ENCODE measurements at places on chromosomes 5 and 9. TPM values are rescaled to one million over a fixed set of nuclear protein-coding genes. Genes with fewer than 3 reads are reported as not detected.

FOXI1 gene
- not detected for total RNA-seq

GMCL2 gene
- not detected for total RNA-seq

TESK1 gene
- total RNA-seq, result 13.0 TPM

DBH gene
- total RNA-seq, result not detected

SLC25A51 gene
- total RNA-seq, result 18.1 TPM

SEMA6A gene
- total RNA-seq, result 25.1 TPM

DIPK1B gene
- 25.7 TPM for total RNA-seq

GPBP1 gene
- total RNA-seq, result 53.2 TPM

PDLIM4 gene
- 4.2 TPM for total RNA-seq

VPS13A gene
- total RNA-seq, result 54.4 TPM

AGGF1 gene
- 13.5 TPM for total RNA-seq

BTNL3 gene
- 0.26 TPM for total RNA-seq

ENHO gene
- 2.9 TPM for total RNA-seq

FAM221B gene
- not detected for total RNA-seq

C9 gene
- total RNA-seq, result not detected

UGT3A2 gene
- not detected for total RNA-seq

CHMP5 gene
- total RNA-seq, result 4.6 TPM

MYMK gene
- total RNA-seq, result not detected

OLFM1 gene
- 7.8 TPM for total RNA-seq

Measured in body of pancreas (tissue), 4 donors.